ENCODE measurements at places on chromosomes 1 and 21.

- no peak for DNase-seq
Measured at GRCh38 chr1:204896787-204897469, 26.3 kb downstream of the NFASC start.

DNA sequence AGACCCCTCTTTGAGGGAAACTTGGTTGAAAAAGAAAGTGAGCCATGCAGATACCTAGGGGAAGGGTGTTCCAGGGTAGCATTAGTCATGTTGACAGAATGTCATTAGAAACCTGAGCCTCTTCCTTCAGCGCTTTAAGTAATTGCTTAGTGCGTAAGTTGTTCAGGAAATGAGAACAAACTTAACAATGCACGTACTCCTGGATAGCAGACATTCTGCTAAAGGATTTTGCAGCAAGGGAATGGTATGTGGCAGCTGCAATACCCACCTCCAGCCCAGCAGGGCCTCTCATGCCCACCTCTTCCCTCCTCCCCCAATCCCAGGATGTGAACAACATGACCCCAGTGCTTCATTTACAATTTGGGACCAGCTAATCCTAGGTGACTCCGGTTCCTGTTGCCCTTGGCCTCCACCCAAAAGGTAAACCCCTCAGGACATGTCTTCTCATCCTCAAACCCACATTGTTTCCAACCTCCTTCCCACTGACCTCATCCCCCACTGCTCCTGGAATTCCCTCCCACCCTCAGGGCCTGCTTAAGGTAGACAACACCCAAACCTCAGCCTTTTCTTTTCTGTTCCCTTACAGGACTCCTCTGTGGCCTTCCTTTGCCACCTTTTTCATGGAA is 98.0 kb upstream of the BCAR3 start:
- DNase-seq, result no peak

GRCh38 chr1:168386492-168386891 is 105.8 kb downstream of the TBX19 start:
- DNase-seq, result no peak

- peak; percentile 78 for DNase-seq
Measured at GRCh38 chr1:9784508-9785133, 39.1 kb downstream of the CLSTN1 start.

DNA sequence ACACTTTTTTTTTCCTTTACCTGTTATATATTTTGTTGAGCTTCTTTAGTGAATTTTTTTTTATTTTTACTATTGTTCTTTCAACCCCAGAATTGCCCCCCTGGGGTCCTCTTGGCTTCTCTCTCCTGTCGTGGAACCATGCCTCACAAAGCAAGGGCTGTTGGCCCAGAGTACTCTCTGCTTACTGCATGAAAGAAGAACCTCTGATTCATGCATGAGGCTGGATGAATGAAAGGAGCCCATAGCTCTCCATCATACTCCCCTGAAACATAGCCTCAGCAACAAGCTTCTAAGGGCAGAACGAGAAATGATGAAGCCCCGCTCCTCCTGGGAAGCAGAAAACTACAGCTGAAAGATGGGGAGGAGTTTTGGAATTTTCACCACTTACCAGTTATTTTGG is 1441.0 kb downstream of the BRINP3 start:
- no peak for DNase-seq

DNA sequence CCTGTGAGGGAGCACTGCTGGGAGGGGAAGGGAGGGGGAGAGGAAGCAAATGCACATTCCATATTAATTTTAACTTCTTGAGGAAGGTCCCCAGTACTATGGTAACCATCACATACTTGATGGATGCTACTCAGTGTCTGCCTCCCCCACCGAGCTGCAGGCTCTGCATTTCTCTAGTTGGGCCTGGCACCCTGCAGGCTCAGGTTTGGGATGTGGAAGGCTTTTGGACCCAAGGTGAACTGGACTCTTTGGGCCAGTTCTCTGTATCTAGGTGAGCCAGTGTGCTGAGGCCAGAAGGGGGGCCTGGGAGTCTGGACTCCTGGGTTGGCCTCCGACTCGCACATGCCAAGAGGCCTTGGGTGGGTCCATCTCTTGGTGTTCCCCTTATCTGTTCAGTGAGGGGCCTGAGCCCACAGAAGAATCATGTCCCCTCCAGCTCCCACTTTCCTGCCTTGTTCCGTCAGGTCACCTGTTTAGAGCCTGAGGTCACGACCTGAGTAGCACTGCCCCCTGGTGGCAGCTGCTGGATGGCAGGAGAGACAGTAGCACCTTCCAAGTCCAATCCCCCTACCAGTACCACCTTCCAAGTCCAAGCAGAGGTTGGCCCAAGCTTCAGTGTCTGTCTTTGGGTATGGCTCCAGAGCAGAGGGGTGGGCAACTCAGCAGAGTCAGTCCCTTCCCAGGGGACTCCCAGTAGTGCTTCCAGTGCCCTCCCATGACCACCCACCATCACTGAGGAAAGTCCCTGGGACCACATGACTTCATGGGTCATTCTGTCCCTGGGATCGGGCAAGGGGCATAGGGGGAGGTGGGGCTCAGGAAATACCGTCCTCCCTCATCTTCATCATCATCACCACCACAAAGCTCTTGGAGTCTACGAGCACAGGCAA is 241.8 kb downstream of the TRABD2B start:
- peak; percentile 24 for DNase-seq

DNA sequence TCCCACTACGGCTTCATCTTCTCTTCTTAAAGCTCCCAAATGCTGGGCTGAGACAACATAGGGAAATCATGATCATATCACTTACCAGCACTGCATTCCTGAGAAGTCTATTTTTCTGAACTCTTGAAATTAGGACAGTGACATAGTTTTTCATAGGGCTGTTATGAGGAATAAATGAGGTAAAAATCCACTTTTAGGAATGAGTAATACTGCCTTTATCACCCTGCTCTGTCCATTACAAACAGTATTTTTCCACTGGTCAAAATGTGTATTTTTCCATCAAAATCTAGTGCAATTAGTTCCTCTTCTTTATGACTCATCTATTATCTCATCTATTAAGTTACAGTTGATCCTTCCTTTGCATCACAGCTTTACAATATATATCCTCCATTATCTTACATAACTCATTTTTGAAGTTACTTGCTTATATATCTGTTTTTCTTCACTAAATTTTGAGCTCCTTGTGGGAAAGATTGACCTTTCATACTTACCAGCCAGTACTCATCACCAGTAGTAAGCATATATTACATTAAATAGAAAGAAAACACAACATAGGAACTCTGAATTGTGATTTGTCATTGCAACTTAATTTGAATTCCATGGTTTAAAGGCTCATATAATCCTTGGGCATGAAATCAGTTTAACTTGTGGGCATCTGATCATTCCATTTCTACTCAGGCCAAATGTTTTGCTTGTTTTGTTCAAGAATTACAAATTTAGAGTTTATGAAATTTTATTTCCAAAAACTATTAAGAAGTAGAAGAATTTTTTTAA is 37.1 kb downstream of the PRRX1 start:
- DNase-seq, result no peak

GRCh38 chr1:164240081-164240480 is 318.9 kb upstream of the PBX1 start:
- DNase-seq, result no peak

DNA sequence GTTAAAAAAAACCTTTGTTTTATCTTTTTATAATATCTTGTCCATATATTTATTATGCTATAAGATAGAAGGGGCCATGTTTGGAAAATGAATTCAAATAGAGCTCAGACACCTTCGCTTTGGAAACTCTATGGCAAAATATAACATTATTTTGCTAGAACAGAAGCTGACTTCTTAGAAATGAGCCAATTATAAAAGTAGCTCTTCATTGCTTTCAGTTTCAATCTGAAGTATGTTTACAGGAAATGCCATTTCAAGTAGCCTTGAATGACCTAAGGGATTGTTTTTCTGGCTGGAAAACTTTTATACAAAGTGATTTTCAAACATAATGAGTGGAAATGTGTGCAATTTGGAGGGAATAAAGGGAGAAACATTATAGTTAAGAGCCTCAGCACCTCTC is 37.8 kb upstream of the GBP5 start:
- peak; percentile 76 for DNase-seq

DNA sequence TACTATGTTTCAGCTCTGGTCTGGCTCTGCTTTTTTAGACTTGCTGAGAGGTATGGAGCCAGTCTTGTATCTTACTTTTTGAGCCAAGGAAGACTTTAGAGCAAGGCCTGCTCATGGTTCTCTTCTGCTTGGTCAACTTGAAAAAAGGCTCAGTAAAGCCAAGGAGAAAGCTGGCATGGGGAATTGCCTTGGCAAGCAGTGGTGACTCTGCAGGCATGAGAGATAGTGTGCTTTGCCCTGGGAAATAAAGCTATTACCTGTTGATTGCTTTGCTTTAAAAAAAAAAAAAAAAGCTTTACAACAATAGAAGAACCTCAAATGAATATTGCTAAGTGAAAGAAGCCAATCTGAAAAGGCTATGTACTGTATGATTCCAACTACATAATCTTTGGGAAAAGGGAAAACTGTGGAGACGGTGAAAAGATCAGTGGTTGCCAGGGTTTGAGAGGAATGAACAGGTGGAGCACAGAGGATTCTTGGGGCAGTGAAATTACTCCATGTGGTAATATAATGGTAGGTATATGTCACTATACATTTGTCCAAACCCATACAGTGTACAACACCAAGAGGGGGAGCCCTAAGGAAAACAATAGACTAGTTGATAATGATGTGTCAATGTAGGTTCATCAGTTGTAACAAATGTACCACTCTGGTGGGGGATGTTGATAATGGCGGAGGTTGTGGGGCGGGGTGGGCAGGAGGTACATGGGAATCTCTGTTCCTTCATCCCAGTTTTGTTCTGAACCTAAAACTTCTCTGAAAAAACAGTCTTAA is 87.6 kb downstream of the HMCN1 start:
- no peak for DNase-seq

DNA sequence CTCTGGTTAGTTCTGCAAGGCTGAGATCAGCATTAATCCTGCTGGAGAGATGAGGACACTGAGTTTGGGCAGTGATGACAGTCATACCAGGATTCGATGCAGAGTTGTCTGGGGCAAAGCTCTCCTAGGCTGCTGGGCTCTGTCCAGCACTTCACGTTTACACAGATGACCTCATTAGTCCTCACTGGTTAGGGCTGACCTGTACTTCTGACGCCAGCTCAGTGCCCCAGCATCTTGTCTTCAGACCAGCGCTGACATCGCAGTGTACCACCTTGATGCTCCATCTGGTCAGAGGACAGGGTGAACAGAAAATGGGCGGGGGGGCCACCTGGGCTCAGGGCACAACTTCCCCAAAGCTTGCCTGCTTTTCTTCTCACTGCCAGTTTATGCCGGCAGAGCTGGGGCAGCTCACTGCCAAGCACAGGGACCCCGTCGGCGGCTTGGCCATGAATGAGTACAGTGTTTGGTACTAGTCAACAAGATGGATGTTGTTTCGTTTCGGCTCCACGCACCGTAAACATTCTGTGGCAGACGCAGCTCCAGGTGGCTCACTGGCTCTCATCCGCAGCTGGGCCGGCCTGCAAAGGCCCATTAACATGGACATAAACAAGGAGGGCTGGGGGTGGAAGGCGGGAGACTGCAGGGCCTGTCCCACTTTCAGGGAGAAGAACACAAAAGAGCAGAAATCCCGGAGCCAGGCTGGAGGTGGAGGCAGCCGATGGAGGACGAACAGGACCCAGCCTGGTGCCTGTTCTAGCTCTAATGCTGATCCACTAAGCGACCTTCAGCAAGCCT is 118.7 kb downstream of the GLIS1 start:
- no peak for DNase-seq

- no peak for DNase-seq
Measured at GRCh38 chr1:216325946-216326345, 97.3 kb downstream of the USH2A start.

GRCh38 chr1:91650764-91651163 is 150.1 kb downstream of the CDC7 start:
- no peak for DNase-seq

- no peak for DNase-seq
Measured at GRCh38 chr1:14296795-14297194, 301.7 kb upstream of the KAZN start.

DNA sequence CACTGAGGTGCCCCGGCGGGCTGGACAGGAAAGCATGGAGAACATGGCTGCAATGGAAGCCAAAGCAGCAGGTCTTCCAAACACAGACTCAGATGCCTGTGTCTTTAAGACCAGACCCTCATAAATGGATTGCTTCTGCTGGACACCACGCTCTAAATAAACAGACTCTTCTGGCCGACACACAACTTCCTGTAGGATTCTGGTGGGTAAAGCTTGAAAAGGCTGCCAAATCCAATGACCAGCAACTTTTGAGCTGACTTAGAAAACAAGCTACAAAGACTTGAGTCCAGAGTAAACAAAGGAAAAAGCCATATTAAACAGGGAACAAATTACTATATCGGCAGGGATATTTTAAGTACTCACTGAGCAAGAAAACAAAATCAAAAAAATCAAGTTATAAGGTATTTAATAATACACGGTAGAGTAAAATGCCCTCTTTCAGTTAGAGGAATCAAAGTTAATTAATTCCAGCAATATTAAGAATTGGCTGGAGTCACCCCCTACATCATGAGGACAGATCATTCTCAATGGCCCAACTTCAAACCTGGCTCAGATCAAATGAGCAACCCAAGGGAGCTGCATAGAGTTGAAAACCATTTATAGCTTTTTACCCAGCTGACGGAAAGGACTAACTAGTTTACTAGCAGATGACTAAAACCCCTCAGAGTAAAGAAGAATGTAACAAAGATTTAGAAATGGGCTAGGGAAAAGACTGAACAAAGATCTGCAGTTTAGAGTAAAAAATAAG is 102.4 kb downstream of the TGFBR3 start:
- DNase-seq, result no peak

- no peak for DNase-seq
Measured at GRCh38 chr1:213715182-213715581, 272.6 kb upstream of the PROX1 start.

DNA sequence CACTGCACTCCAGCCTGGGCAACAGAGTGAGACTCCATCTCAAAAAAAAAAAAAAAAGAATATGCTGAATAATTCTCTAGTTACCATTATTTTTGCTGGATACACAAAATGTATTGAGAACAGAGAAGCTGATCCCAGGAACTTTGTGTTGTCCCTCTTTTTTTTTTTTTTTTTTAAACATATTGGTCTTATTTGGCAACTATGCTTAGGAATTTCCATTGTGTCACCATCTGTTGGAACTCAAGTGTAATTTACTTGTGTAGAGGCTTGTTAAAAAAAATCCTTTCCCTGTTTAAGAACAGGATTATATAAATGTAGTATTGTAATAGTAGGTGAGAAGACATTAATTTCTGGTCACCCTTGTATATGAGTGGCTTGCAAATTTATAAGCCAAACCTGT is 28.6 kb downstream of the CAMSAP2 start:
- DNase-seq, result no peak

DNA sequence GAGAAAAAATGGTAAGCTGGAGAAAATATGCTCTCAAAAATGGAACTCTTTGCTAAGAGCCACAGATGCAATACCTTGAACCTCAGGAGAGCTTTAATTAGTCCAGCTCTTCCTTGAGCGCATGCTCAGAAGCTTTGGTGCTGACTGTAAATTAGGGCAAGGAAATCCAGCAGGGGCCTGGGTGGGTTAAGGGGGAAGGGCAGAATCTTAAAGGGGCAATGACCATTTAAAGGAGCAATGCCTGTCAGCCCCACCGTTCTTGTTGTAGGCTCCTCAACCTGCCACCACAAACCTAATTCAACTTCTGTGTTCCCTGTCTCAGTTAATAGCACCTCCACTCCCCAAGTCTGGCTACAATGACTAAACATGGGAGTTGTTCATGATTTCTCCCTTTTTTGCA is 6.8 kb upstream of the SLC22A15 start:
- no peak for DNase-seq

- no peak for DNase-seq
Measured at GRCh38 chr1:8340448-8340847, 22.5 kb downstream of the SLC45A1 start.
